HCT116 (cell line): ENCODE measurements at places on chromosomes 1 and 21.

DNA sequence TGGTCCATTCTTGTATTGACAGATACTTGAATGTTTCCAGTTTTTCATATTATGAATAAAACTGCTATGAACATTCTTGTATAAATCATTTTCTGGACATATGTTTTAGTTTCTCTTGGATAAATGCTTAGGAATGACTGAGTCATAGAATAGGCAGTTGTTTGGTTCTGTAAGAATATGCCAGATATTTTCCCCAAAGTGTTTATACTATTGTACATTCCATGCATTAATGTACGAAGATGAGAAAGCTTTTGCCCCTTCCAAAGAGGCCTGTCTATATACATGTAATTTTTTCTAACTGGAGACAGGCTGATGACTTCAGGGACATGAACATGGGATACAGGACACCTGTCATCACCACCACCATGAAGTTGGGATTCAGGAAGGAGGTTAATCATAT is 11.3 kb downstream of the NBPF3 start:
- DNase-seq: no peak

DNA sequence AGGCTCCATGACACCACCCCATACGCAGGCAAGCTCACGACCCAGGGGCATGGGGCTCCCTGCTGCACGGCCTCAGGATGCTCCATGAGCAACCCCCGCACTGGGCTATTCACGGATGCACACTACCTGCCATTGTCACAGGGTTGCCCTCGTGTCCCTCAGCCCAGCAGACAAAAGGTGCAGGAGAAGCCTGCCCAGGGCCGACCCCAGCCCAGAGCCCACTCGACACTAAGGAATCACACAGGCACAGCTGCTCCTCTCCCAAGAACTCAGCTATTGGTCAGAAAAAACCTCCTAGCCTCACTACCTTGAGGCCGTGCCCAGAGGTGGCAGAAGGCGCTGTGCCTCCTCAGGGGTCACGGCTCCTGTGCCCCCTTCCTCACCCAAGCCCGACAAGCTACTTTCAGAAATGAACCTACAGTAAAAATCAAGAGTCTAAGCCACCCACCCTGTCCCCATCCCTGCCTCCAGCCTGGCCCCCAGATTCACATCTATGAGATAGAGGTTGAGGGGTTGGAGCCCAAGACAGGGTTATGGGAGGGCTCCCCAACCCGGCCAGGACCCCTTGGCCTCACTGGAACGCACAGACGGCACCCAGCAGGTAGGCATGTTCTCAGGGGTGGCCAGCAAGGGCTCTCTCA is 6.4 kb upstream of the SPATC1L start:
- no peak for DNase-seq

- DNase-seq: no peak
Observed at GRCh38 chr1:246157516-246157915, 349.6 kb downstream of the SMYD3 start.

DNA sequence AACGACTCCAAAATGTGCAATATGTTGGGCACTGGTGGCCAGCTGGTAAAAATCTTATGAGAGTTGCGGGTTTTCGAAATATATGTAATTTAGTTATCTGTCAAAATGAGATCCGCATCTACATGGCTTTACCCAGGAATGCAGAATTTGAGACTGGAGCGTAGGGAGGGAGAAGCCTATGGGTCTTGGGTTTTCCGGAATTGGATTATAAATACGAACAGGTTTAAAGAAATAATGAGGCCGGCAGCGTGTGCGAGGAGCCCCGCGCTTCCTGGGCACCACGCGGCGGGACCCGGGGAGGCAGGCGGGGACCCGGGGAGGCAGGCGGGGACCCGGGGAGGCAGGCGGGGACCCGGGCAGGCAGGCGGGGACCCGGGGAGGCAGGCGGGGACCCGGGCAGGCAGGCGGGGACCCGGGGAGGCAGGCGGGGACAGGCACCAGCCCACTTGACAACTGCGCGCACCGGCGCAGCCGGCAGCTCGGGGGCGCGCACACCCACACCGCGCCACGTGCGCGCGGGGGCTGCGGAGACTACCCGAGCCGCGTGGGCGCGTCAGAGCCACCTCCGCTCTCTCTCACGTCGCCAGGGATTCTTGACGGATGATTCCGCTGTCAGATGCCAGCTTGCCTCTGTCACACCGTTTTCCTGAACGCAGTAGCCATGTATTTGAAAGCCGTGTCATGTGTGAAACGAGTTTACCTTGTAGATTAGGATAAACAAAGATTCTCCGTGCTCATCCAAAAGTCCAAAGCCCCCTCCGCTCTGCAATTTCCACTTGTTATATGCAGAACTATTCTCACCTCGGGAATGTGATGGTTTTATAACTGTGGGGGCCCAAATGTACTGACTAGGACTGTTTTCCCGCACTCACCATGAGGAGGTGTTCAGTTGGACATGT is 54.3 kb upstream of the HNRNPU start:
- DNase-seq: no peak

DNA sequence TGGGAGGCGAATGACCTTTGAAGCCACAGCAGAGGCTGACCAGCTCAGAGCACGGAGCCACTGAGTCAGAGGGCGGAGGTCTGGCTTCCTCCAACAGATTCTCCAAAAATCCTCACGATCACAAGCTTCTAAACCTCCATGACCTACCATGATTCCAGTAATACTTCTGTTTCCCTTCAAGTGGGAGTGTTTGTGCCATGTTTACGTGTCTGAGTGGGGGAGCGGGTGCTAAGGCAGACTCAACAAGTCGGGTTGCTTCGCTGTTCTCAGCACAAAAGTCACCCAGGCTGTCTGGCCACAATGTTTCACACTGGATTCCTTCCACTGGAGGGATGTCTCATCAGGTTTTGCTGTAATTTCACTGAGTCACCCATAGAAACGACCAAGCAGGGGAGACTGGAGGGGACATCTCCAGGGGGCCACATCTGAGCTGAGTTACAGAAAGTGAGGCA is 86.2 kb downstream of the SLC66A1 start:
- no peak for DNase-seq

DNA sequence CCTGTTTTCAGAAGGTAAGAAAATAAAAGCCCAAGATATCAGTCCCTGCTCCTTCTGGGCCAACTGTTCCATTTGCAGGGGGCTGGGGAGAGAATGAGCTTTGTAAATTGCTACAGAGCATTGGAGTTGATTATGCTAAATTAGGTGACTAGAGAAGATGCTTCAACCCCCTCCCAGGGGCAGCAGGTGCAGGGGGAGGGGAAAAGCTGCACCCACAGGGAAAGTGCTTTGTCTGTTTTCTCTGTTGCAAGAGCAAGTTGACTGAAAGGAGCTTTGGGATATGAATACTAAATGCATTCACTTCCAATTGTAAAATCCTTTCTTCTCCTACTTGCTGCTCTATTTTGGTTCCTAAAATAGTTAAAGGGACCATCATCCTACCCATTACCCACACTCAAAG is 16.5 kb upstream of the PIGM start:
- DNase-seq: no peak

DNA sequence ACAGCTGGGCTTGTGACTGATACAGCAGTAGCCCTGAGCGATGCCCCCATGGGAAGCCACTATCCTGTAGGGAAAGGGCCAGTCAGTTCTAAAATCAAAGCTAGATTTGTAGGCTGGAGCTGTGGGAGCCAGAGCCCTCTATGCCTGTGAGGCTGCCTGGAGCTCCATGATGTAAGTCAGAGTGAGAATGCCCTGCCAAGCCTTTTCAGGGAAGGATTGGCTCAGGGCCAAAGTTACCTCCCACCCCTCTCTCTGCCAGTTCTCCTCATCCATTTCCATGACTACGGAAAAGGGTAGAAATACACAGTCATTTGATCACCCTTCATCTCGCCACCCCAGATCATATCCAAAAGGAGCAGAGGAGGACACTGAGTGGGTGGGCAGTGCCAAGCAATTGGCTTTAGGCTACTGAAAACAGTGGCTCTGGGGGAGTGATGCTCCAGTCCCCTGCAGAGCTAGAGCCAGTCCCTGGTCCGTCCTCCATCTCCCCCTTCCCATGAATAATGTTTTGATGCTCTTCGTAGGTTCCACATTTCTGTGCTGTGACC is 59.5 kb upstream of the KCNA3 start:
- no peak for DNase-seq
